Stimulated activated CD4-positive, alpha-beta T cell treated with anti-CD3 and anti-CD28 coated beads, Interleukin-4, amount 100 ng/mL, for 48 hours (primary cell): ENCODE measurements at places on chromosomes 12 and 14.

DNA sequence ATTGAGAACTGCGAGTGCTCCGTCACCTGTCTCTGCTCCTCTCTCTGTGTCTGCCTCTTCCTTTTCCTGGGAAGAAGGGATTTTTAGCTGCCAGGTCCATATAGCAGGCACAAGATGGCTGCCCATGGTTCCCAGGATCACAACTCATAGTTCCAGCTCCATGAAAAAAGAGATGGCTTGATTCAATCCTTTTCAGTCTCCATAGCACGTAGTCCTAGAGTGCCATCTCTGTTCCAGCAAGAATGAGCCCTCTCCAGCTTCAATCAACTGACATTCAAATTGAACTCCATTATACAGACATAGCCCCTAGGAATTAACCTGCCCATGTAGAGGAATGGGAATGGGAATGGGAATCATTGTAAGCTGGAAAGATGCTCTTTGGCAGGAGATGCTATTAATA, 34.7 kb upstream of the RTRAF start:
- no peak for DNase-seq

DNA sequence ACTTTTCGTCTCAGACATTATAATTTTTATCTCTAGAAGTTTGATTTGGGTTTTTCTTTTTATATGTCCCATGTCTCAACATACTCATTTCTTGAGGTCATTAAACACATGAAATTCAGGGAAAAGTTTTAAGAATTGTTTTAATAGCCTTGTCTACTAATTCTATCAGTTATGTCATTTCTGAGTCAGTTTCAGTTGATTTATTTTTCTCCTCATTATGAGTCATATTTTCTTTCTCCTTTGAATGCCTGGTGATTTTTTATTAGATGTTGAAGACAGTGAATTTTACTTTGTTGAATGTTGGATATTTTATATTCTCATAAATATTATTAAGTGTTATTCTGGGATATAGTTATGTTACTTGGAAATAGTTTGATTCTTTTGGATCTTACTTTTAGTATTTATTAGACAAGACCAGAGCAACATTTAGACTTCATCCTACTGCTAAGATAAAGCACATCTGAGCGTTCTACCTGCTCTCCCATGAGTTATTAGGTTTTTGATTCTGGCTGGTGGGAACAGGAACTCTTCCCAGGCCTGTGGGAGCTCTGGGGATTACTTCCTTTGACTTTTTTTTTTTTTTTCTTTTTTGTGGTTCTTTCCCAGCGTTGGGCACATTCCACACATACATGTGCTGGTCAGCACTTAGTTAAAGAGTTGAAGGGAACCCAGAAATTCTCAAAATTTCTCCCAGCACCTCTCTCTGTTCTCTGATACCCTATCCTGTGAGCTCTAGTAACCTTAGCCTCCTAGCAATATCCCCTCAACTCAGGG, 1157.7 kb downstream of the BCL11B start:
- DNase-seq = no peak

DNA sequence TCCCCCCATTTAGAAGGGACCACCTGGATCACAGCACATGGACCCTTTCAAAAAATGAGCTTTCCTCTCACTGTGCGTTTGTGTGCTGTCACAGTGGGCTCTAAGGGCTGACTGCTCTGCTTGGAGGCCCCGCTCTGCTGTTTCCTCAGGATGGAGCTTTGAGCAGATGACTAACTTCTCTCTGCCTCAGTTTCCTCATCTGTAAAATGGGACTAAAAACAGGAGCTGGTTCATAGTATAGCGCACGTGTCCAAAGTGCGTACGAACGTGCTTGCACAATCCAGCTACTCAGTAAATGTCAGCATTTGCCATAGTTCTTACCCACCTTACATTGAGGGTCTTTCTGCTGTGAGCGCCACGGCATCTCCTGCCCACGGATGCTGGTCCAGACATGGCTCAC, 12.7 kb upstream of the DNAH10 start:
- DNase-seq = no peak

- DNase-seq = no peak
These were observed 144.4 kb upstream of the TMPO start for GRCh38 chr12:98370976-98371375.

DNA sequence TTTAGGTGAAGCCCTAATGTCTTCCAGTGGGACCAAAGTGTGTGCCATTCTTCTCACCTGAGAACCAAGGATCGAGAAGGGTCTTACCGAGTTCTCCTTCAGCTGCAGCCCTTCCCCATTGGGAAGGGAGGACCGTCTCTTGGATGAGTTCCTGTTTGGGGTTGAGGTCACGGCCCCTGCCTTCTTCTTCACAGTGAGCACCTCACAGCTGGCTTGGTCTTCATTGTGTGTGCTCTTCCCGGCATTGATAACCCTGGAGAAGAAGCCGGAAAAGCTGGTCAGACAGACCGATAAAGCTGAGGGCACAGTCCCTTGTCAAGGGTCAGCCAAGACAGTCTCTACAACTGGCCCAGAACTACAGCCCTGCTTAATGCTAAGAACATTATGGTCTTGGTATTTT, 102.9 kb downstream of the PPM1H start:
- DNase-seq = no peak

DNA sequence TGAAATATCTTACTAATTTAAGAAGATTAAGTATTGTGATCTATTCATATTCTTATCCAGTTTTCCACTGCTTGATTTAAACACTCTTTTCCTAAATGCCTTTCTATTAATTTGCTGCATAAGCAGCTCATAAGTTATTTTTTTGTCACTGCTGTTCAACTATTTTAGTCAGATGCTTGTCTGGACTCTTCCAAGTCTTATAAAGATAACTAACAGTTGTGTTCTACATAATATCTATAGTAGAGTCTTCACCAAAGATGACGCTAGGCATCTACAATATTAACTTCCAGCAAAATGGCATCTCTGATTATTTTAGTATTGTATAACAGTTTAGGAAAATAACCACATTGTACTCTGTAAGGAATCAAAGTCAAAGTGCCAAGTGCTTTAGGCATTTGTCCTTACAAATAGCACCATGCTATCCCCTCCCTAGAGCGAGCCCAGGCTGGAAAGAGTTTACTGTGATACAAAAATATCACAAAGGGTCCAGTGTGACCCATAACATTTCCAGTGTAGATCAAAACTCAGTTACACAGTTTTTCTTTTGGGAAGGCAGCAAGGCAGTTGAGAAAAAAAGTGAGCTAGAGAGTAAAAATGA, 98.2 kb downstream of the DENND5B start:
- no peak for DNase-seq

- no peak for DNase-seq
These were observed 334.1 kb downstream of the ALG10 start for GRCh38 chr12:34356233-34356987.

DNA sequence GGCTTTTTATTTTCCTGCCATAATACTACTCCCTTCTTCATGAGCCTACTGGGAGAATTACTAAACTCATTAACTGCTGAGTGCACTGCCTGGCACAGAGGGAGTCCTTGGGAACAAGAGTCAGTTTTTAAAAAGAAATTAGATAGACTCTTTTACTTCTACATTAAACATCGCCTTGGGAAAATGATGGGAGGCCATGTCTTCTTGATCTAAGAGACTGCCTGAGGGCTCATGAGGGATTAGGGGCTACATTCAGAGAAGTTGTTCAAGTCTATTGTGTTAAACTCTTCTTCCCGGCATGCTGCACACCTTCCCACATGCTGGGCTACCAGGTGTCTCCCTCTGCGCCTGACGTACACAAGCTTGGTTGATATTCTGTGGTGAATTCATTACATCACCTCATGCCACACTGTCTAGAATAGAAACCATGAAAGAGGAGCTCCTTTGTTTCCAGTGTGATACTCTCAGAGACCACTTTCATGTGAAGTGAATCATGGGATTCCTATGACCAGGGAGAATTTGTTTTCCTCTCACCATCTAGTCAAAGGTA, 1422.3 kb downstream of the AACS start:
- DNase-seq = no peak

DNA sequence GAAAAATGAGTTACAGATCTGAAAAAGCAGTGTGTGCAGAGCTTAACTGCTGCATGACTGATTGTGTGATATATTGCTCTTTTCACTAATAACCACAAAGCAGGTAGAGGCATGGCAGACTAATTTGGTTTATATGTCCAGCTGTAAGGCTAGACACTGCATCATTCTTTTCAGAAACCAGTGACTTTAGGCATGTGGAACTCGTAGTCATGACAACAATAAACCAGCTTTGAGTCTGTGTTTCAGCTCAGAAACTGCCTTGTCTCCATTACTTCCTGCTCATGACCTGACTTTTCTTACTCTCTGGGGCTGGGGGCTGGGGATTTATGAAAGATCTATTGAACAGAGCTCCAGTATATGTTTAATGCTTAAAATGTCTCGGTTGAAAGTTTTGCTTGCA, 146.8 kb upstream of the LRIG3 start:
- DNase-seq = no peak

DNA sequence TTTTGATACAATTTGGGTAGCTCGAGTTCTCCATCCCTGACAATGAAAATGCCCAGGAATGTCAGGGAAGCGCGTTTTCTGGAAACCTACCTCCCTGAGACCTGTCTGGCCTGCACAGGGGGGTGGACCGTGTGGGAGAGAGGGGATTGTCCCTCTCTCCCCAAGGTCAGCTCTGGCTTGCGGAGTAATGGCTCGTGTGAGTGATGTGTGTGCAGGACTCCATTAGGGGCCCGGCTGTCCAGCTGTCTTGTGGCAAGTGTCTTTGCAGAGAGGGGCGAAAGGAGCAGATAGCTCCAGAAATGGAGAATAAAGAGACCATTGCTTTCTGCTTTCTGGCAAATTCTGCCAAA, 215.3 kb downstream of the CHST11 start:
- DNase-seq = no peak

- no peak for DNase-seq
These were observed 47.5 kb downstream of the EIF2S3B start for GRCh38 chr12:10553148-10553547.

DNA sequence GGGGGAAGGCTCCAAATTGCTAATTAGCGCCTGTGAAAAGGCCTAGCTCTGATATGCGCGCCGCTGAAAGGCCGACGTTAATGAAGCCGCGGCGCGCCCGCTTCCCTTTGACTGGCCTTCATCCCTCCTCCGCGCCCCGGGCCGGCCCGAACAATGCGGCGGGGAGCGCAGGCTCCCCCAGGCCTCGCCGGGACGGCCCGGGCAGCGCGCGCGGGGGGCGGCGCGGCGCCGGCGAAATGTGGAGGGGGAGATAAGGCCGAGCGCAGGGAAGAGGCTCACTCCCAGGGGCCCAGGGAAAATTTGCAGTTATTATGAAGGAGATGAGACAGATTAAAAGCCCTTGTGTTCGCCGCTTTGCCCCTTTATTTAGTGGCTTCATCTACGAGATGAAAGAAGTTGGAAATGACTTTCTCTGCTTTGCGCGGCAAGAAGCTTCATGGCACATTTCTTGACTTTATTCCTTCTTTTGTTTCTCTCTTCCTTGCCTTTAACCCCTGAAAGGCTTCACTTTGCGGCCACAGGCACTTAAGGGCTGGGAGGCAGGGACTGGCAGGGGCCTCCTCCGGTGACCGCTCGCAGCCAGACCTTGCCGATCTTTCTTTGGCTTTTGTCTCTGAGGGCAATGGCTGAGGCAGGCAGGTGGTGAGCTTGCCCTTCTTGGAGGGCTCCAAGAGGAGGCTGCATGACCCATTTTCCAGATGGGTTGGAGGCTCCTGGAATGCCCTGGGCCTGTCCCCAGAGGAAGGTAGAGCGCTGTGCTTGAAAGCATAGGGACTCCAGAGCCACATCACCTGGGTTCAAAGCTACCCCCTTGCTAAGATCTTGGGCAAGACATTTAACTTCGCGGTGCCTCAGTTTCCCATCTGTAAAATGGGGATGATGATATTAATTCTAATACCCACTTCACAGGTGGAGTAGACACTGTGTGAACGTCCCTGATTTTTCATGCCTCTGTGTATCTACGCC, 12.7 kb upstream of the GPATCH2L start:
- no peak for DNase-seq

DNA sequence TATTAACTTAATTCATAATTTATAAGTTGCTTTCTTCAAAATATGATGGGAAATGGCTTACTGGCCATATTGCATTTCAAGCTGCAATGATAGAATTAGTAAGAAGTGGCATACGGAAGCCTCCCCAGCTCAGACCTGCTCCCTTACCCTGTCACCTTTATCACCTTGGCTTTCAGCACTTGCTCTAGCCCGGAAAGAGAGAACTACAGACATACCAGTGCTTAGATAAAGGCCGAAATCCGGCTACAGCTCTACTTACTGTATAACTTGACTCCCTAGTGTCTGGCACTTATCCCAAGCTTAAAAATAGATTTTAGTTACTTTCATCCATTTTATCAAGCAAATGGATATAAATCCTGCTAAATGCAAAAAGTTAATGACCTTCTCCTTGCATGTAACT, 42.5 kb downstream of the PKP2 start:
- no peak for DNase-seq

- DNase-seq = no peak
These were observed 98.1 kb downstream of the NUBPL start for GRCh38 chr14:31659278-31659677.

DNA sequence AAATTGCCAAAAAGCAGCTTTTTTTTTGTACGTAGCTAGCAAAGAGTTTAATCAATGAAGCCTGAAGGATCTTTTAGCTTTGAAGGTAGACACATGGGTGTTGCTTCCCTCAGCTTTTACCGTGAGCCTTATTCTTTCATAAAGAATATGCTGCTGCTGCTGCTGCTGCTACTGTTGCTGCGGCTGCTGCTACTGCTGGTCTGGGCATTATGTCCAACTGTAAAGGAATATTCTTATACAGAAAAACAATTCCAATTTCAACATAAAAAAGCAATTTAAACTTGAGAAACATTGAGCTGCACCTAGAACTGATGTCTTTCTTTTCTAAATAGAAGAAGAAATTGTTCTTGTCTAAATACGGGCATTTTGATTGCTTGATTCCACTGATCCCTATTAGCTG, 38.9 kb upstream of the PPP1R12A start:
- DNase-seq = no peak

DNA sequence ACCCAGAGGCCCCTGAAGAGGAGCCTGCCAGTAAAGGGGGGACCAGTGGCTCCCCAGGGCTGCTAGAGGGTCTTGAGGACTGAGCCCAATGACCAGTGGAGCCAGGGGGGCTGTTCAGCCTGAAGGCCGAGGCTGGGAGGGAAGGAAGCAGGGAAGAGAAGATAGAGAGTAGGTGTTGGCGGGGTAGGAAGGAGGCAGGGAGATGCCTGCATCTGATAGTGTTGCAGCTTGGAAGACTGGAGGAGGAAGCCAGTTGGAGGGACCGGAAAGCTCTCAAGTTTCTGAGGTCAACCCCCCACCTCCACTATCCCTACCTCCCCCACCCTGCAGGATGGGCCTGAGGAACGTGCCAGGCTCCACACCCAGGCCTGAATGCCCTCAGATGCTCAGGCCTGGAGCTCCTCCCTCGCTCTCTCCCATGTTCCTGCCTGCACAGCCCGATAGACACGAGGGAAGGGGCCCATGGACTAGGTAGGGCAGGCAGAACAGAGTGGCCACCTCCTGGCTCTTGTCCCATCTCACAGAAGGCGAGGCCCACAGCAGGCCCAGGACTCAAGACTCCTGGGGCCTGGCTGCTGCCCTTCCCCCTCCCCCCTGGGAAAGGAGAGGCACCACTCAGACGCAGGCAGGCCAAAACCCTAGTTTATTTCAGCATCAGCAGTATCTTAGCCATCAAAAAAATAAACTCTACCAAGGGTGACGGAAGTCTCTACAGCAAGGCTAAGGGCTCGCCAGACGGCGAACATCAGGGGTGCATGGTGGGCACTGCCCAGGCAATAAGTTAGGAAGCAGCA, 3.4 kb downstream of the CKB start:
- no peak for DNase-seq
